Mucosa of descending colon (tissue), 3 donors: ENCODE measurements at places on chromosomes 6 and 20. TPM values are rescaled to one million over a fixed set of nuclear protein-coding genes. Genes with fewer than 3 reads are reported as not detected.

EXOC2 gene
- 20.9 TPM for total RNA-seq

RAET1G gene
- total RNA-seq = not detected

ENTPD6 gene
- total RNA-seq = 140 TPM

MATN4 gene
- total RNA-seq = 0.17 TPM

HTR1B gene
- not detected for total RNA-seq

DNA sequence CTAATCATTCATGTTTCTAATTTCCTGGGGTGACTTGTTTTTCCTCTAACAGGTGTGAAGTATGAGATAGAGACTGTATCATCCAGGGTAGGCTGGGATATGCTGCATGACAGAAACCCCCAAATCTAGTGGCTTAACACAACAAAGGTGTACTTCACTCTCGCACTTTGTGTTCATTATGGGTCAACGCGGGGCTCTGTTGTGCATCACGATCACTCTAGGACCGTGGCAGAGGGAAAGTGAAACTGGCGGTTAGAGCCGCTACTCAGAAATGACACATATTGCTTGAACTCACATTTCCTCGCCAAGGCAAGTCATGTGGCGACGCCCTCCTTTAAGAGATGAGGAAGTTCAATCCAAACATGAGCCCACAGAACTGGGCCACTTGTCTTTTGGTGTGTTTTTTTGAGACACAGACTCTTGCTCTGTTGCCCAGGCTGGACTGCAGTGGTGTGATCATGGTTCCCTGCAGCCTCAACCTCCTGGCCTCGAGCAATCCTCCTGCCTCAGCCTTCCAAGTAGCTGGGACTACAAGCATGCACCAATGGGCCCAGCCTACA is 41.3 kb downstream of the PCNA start:
- DNase-seq = peak; percentile 69

- DNase-seq = no peak
These were observed 248.3 kb downstream of the GMPR start for GRCh38 chr6:16486661-16487060.

GRCh38 chr6:132072831-132073230 is 121.7 kb upstream of the CCN2 start:
- DNase-seq = no peak

- no peak for DNase-seq
These were observed 189.4 kb upstream of the RREB1 start for GRCh38 chr6:6918216-6918983.

- no peak for DNase-seq
These were observed 241.4 kb downstream of the DOK5 start for GRCh38 chr20:54716790-54717189.

GRCh38 chr20:5848711-5849505 is 98.7 kb downstream of the SHLD1 start:
- DNase-seq = no peak

DNA sequence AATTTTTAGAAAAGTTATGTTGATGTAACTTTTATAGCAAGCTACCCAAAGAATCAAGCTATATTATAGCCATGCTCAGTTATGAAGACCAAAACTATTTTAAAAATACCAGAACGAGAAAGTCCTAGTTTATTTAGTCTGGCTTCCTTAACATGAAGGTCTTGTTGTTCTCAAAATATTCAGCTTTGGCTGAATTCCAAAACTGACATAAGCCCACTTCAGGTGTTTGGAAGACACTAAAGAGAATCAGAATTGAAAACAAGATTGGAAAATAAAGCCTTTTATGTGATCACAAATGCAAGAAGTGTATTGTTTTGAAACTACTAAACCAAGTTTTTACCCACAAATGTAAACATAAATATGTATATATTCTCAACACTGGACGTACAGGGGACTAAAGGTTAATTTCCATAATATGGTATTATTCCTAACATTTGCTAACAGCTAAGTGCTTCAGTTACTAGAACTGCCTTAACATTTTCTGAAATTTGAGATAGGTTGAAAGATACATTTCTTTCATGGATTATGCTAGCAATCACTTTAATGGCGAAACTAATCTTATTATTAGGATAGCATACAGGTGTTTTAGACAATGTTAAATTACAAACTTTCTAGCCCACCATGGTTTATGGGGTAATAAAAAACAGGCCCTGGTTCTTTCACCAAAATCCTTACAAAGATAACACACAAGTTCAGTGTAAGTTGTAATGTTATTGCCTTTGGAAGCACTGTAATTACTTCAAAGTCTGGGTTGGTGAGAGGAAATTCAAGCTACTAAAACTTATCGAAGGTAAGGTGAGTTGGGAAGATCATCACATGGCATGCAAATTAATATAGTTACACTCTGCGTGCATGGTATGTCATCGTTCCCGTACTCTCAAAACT is 1.6 kb downstream of the MAP3K5 start:
- DNase-seq = no peak

DNA sequence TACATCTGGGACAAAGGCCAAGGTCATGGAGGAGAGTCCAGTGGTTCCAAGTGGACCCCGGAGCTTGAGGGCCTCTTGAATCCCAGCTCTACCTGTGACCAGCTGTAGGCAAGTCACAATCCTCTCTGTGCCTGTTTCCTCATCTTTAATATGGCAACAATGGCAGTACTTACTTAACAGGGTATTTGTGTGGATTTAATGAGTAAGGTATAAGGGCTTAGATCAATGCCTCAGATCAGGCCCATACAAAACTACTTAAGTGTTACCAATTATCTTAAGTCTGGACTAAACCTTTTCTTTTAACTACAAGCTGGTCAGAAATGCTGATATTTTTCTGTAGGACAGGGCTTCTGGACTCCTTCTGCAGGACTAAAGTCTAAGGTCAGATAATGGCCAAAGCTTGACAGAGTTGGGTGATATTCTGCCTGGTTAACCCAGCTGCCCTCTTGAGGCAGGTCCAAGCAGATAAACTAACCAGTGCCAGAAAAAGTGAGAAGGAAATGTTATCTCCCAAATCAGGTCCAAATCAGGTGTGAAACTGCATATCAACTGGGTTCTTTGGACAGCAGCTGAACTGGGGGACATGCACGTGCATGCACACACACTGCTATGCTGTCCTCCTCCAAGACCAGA is 2.2 kb downstream of the SULF2 start:
- DNase-seq = no peak

GRCh38 chr20:21096321-21097043 is 9.7 kb downstream of the LINC00237 start:
- no peak for DNase-seq
